Activated CD8-positive, alpha-beta T cell treated with anti-CD3 and anti-CD28 coated beads for 36 hours (primary cell): ENCODE measurements at places on chromosomes 5 and 9. TPM values are rescaled to one million over a fixed set of nuclear protein-coding genes. Genes with fewer than 3 reads are reported as not detected.

- peak; percentile 82 for DNase-seq
Measured at GRCh38 chr9:98796364-98797101, at the start of gene ANKS6. Gene ANKS6, minus strand, starts transcription at chr9:98796555. Its CDS starts 64 bp downstream, at chr9:98796491.

DNA sequence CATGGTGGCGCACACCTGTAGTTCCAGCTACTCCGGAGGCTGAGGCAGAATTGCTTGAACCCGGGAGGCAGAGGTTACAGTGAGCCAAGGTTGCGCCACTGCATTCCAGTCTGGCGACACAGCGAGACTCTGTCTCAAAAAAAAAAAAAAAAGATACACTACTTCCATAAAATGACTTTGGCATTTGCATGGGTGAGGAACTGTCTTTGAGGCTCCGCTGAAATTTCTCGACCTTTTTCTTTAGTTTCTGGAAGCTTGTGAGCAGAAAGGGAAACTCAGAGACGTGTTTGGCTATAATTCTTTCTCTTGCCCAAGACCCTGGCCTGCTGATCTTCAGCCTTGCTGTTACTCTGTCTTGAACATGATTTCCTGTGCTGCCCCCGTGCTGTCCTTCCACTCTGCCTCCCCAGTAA is 37.3 kb downstream of the SPIN1 start:
- no peak for DNase-seq

DNA sequence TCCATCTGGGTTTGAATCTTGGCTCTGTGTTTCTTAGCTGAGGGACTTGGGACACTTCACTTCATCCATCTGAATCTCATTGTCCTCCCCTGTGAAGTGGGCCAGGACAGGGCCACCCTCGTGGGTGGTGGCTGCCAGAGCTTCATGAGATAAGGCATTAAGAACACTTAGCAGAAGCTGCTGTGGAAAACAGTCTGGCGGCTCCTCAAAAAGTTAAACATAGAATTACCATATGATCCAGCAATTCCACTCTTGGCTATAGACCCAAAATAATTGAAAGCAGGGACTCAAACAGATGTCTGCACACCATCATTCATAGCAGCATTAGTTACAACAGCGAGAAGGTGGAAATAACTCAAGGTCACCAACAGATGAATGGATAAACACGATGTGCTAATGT is 42.4 kb upstream of the GGTA1 start:
- DNase-seq = no peak

Gene GABRG2
- not detected for total RNA-seq
